ENCODE measurements at places on chromosomes 7 and 10. TPM values are rescaled to one million over a fixed set of nuclear protein-coding genes. Genes with fewer than 3 reads are reported as not detected.

Gene NAT16
- not detected for total RNA-seq

DNA sequence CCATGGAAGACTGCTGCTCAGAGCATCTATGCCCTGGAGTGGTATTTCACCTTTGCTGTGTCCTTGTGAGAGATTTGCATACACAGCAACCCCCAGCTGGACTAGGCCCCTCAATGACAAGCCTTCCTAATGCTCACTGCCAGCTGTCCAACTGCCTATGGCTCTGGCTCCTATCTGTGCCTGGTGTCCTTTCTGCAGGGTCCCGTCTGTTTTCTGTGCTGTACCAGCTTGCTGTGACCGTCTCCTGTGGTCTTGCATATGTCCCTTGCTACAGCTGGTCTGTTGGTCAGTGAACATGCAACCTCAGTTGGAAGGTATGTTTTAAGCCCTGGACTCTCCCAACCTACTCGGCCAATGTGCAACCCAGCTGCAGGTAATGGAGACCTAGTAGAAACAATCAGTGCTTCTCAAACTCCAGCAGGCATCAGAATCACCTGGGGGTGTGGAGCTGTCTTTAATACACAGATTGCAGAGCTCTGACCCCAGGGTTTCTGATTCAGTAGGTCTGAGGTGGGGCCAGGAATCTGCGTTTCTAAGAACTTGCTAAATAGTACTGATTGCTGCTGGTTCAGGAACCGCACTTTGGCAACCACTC, 306.4 kb upstream of the ZNF32 start:
- no peaks in the 10 kb centered on the region for H3K27me3 ChIP-seq
- no peak overlapping the region for H3K27ac ChIP-seq
- no peak overlapping the region for H3K4me3 ChIP-seq
- DNase-seq: no peak
- H3K36me3 ChIP-seq: no peaks in the 10 kb centered on the region
- H3K4me1 ChIP-seq: no peaks in the 10 kb centered on the region

DNA sequence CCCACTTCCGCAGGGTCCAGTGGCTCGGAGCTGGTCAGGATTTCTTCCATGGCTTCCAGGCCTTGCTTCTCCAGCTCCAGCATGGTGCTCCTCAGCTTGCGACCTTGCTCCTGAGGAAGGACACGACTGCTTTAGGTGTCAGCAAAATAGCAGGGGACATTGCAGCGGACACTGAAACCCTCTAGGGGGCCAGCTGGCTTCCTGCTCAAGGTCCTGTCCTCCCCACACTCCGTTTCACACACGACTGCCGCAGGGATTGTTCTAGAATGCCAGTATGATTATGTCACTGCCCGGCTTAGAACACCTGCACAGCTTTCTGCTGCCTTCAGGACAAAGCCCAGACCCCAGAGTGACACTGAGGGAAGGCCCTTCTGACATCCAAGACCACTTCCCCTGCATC, 65.6 kb downstream of the SCRN1 start:
- no peaks in the 10 kb centered on the region for H3K27me3 ChIP-seq
- H3K4me3 ChIP-seq: no peak overlapping the region
- peaks cover 44% of the 10 kb centered on the region for H3K36me3 ChIP-seq
- H3K4me1 ChIP-seq: peaks cover 4% of the 10 kb centered on the region
- H3K27ac ChIP-seq: no peak overlapping the region
- no peak for DNase-seq

- H3K27ac ChIP-seq: no peak overlapping the region
- H3K36me3 ChIP-seq: no peaks in the 10 kb centered on the region
- no peak overlapping the region for H3K4me3 ChIP-seq
- H3K4me1 ChIP-seq: no peaks in the 10 kb centered on the region
- no peak for DNase-seq
- no peaks in the 10 kb centered on the region for H3K27me3 ChIP-seq
Measured at GRCh38 chr7:28703037-28703765, 254.9 kb downstream of the TRIL start.

GRCh38 chr7:127396184-127396583, 3.7 kb upstream of the ZNF800 start:
- H3K4me1 ChIP-seq: peaks cover 2% of the 10 kb centered on the region
- peak; percentile 16 for DNase-seq
- H3K4me3 ChIP-seq: no peak overlapping the region
- H3K27me3 ChIP-seq: no peaks in the 10 kb centered on the region
- H3K36me3 ChIP-seq: no peaks in the 10 kb centered on the region

- no peak overlapping the region for H3K4me3 ChIP-seq
- no peaks in the 10 kb centered on the region for H3K36me3 ChIP-seq
- H3K27ac ChIP-seq: no peak overlapping the region
- no peak for DNase-seq
- no peaks in the 10 kb centered on the region for H3K27me3 ChIP-seq
Measured at GRCh38 chr10:76881477-76882220, 756.0 kb downstream of the KCNMA1 start.

DNA sequence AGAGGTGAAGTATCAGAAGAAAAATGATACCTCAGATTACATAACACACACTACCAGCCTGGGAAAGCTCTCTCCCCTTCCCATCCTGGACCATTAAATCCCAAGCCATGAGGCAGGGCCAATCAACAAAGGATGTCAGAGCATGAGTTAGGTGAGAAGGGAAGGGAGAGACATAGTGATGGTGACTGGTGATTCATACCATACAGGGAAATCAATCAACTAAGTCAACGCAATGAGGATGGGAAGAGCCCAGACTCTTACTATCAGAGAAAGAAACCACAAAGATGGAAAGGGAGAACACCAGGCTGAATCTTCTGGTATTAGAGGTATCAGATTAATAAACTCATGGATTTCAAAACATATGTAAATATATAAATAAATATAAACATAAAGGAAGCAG, 185.4 kb downstream of the KMT2E start:
- no peak overlapping the region for H3K27ac ChIP-seq
- H3K27me3 ChIP-seq: no peaks in the 10 kb centered on the region
- H3K4me1 ChIP-seq: no peaks in the 10 kb centered on the region
- no peak overlapping the region for H3K4me3 ChIP-seq
- H3K36me3 ChIP-seq: peaks cover 4% of the 10 kb centered on the region
- no peak for DNase-seq

DNA sequence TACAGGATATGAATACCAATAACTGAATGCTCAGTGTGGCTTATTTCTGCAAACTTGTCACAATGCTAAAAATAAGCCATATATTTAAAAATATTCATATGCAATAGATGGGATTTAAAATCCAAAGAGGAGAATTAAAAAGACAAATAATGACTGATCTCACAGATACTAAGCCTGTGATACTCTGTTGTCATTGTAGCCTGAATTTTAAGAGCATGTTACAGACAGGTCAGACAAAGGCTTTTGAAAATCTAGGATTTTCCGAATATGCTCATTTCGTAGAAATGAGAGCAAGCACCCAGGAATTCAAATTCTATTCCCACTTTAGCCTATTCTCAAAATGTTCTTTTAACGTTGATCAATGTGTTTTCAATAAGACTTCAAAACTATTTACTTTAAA, 269.7 kb downstream of the PCDH15 start:
- no peak for DNase-seq
- H3K4me3 ChIP-seq: no peak overlapping the region
- no peaks in the 10 kb centered on the region for H3K27me3 ChIP-seq
- H3K27ac ChIP-seq: no peak overlapping the region
- no peaks in the 10 kb centered on the region for H3K4me1 ChIP-seq
- H3K36me3 ChIP-seq: no peaks in the 10 kb centered on the region

GRCh38 chr7:37944737-37945054, 24.3 kb downstream of the EPDR1 start:
- H3K36me3 ChIP-seq: no peaks in the 10 kb centered on the region
- H3K4me3 ChIP-seq: no peak overlapping the region
- no peak overlapping the region for H3K27ac ChIP-seq
- H3K4me1 ChIP-seq: peaks cover 19% of the 10 kb centered on the region

Gene CPXM2
- total RNA-seq: 12.8 TPM

GRCh38 chr10:47456079-47456785, 27.7 kb downstream of the ANXA8 start:
- H3K4me3 ChIP-seq: no peak overlapping the region
- DNase-seq: no peak
- no peaks in the 10 kb centered on the region for H3K27me3 ChIP-seq
- no peaks in the 10 kb centered on the region for H3K36me3 ChIP-seq
- no peaks in the 10 kb centered on the region for H3K4me1 ChIP-seq

Gene VWC2
- not detected for total RNA-seq

DNA sequence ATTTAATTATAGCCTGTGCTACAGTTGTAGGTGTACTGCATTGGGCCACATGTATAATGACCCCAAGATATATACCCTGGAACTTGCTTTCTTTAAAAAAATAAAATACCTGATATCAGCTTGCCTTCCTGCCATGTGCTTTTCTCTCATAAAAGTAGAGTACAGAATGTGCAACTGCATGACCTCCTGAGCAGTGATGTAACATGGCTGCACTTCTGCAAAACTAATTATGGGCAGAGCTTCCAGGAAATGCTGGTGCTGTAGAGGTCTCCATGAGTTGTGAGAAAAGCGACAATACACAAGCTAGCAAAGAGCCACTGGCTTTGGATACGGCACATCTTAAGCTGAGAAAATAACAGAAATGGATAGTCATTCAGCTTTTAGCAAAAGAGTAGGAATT, 6.5 kb upstream of the ERLIN1 start:
- no peak for DNase-seq
- peaks cover 78% of the 10 kb centered on the region for H3K36me3 ChIP-seq
- peaks cover 8% of the 10 kb centered on the region for H3K4me1 ChIP-seq
- H3K27me3 ChIP-seq: no peaks in the 10 kb centered on the region
- H3K27ac ChIP-seq: peak overlapping the region; percentile 47

DNA sequence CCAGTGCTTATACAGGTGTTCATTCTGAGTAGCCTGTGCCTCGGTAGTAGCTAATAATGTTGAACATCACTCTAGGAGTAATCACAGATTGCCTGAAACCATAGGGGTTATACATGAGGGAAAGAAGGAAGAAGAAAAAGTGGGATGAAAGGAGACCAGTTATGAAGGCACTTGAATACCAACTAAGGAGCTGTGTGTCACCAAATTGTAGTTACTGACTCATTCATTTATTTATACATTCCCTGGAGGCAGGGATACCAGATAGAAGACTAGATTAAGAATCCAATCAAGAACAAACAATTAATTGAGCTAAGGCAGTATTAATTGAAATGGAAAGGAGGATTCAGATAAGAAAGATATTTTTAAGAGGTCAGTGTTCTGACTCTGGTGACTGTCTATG, 129.6 kb upstream of the PRPS1L1 start:
- no peak overlapping the region for H3K27ac ChIP-seq
- no peaks in the 10 kb centered on the region for H3K27me3 ChIP-seq
- H3K4me1 ChIP-seq: no peaks in the 10 kb centered on the region
- no peaks in the 10 kb centered on the region for H3K36me3 ChIP-seq
- no peak overlapping the region for H3K4me3 ChIP-seq

- no peak overlapping the region for H3K4me3 ChIP-seq
- no peaks in the 10 kb centered on the region for H3K4me1 ChIP-seq
- H3K27ac ChIP-seq: no peak overlapping the region
- H3K27me3 ChIP-seq: no peaks in the 10 kb centered on the region
- H3K36me3 ChIP-seq: peaks cover 19% of the 10 kb centered on the region
Measured at GRCh38 chr7:22980422-22980821, 33.5 kb downstream of the HYCC1 start.

DNA sequence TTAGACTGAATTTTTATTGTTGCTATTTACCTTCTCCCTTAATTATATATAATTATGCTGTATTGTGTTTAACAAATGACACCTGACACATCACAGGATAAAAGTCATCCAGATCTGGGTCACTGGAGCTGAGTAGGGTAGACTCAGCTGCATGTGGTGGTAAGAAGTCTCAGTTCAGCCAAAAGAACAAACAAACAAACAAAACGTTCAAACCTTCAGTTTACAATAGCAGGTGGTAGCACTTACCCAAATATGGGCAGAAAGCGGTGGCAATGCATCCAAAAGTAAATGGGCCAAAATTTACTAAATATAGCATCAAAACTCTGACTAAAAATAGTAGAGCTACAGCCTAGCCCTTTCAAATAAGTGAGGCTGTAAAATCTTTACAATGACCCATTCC, 42.2 kb downstream of the ZWINT start:
- no peak overlapping the region for H3K27ac ChIP-seq
- no peaks in the 10 kb centered on the region for H3K4me1 ChIP-seq
- DNase-seq: no peak
- H3K36me3 ChIP-seq: no peaks in the 10 kb centered on the region
- H3K27me3 ChIP-seq: no peaks in the 10 kb centered on the region

GRCh38 chr10:114028425-114028824, 15.2 kb upstream of the ADRB1 start:
- DNase-seq: no peak
- H3K36me3 ChIP-seq: no peaks in the 10 kb centered on the region

Gene PAX2
- not detected for total RNA-seq

Gene H2BK1
- total RNA-seq: not detected

Gene MUC12
- total RNA-seq: 0.58 TPM

DNA sequence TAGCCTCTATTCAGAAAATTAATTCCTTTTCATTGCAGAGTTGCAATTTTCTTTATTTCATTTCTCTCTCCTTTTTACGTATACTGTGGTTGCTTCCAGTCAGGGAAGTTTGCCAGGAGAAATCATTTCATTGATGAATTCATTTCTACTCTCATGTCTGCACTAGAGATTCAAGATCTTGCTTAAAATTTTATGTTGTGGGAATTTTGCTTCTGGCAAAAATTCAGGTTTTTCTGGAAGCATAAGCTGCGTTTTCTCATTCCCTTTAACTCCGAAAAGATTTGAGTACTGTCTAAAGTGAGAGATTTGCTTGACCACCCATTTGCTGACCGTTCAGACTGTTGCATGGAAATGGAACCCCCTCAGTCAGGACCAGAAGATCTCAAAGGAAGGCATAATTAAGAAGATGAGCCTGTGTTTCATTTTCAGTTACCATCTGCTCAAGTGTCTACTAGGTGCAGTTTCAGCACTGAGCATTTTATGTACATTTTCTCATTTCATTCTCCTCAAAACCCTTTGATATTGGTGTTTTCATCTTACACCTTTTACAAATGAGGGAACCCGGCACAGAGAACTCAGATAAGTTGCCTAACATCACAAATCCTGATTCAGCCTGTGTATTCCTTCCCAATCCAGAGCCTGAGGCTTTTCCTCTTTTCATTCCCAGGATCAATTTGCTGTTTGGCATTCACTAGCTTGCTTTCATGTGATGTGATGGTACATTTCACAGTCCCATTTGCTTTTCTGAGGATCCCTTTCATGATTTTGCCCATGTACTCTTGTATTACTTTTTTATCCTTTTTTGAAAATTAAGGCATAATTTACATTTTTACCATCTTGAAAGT, 3.9 kb downstream of the PTPRZ1 start:
- DNase-seq: no peak
- no peaks in the 10 kb centered on the region for H3K36me3 ChIP-seq
- no peak overlapping the region for H3K4me3 ChIP-seq
- no peaks in the 10 kb centered on the region for H3K27me3 ChIP-seq
- peaks cover 19% of the 10 kb centered on the region for H3K4me1 ChIP-seq

DNA sequence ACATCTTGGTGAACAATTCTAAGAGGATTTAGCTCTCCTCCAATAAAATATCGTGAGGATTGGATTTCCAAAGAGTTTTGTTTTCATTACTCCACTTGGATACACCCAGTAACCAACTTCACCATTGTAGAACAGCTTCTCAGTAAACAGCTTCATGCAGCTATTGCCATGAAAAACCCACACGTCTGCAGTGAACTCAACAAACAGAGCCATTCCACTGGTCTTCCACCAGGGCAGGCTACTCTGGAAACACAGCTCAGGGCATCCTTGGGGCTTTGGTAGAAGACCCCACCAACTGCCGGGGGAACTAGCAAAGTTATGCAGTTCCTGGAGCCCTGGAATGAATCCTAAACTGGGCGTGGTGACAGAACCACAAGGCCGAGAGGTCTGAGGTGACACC, 77.4 kb downstream of the CALN1 start:
- peaks cover 49% of the 10 kb centered on the region for H3K27me3 ChIP-seq
- H3K36me3 ChIP-seq: no peaks in the 10 kb centered on the region
- no peak for DNase-seq
